ENCODE measurements at places on chromosomes 2 and 18.

- no peak for DNase-seq
Observed at GRCh38 chr2:149488706-149489440, 98.7 kb downstream of the MMADHC start.

DNA sequence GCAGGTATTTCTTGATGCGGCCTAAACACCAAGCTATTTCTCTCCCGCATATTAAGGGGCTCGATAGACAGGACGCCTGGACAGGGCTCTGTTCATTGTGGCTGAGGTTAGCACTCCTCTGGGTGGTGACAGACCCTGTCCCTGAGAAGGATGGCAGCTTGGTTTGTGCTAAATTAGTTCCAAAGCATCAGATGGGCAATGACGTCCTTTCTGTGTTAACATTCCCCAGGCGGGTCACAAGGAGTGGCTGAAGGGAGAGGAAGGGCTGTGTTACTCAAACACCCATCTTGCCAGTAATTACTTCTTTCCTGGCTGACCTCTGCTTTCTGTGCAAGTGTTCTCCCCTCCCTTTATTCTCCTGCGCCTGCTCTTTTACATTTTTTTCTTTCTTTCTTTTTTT, 75.0 kb downstream of the TMEM247 start:
- DNase-seq: no peak

DNA sequence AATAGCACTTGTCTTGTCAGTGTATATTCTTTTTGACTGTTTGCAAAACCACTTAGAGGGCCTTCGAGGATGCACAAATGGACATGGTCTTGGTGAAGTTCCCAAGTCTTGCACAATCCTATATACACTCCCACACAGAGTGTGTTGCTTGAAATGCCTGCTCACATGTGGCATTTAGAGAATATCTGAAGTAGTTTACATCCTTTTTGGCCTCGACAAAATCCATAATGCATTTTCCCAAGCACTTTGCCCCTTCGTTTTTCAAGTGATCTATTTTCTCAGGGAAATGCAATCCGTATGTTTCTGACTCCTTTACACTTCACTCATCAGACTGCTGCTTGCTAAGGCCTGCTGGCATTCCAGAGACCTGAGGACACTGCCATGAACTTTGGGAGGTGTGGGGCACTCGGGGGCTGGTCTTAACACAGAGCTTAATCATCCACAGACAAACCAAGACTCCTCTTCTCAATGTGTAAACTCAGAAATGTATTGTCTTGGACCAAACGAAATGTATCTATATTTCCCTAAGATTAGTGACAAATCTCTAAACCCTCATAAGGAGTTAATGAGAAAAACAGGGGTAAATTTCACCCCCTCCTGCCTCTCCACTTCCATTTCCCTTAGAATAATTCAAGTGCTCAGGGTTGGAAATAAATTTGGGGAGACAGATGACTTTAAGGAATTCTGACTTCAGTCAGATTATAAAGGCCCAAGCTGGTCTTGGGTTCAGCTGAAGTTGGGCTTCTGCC, 219.3 kb upstream of the APCDD1 start:
- DNase-seq: no peak

- DNase-seq: no peak
Observed at GRCh38 chr18:57705011-57705410, 83.4 kb upstream of the NARS1 start.

GRCh38 chr18:41938445-41938844, 16.6 kb upstream of the PIK3C3 start:
- no peak for DNase-seq

GRCh38 chr2:160670618-160671017, 177.0 kb upstream of the RBMS1 start:
- DNase-seq: no peak

- DNase-seq: no peak
Observed at GRCh38 chr2:187434342-187434785, 13.7 kb downstream of the CALCRL start.

GRCh38 chr2:210553373-210553772, 3.0 kb upstream of the CPS1 start:
- DNase-seq: no peak

- DNase-seq: no peak
Observed at GRCh38 chr2:2804528-2804927, 473.5 kb upstream of the MYT1L start.

- peak; percentile 17 for DNase-seq
Observed at GRCh38 chr2:157302492-157303099, 23.0 kb downstream of the ERMN start.

DNA sequence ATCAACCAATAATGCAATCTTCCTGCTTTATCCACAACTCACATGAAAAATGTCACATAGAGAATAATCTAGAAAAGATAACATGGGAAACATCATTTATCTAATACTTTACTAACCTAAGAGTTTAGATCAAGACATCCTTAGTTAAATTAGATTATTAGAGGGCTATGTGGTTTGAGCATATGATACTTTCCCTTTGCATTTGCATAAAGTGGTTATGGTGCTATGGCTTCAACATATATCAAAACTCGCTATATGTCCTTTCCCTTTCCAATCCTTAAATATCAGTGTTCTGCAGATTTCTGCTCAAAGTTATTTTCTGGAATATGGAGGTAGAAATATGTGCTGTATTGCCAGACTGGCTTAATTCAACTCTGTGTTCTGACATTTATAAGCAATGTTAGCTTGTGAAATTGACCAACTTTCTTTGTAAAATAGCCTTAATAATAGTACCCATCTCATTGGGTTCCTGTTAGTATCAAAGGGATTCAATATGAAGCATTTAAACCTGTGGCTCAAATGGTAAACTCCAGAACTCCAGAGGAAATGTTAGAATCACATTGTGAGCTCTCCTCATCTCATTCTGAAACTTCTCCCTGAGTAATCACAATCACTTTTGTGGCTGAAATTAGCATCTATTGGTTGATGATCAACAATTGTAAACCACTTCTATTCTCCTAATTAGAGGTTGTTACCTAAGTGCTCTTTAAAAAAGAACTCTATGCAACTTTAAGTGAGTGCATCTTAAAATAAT, 1089.9 kb upstream of the SLC39A10 start:
- no peak for DNase-seq

DNA sequence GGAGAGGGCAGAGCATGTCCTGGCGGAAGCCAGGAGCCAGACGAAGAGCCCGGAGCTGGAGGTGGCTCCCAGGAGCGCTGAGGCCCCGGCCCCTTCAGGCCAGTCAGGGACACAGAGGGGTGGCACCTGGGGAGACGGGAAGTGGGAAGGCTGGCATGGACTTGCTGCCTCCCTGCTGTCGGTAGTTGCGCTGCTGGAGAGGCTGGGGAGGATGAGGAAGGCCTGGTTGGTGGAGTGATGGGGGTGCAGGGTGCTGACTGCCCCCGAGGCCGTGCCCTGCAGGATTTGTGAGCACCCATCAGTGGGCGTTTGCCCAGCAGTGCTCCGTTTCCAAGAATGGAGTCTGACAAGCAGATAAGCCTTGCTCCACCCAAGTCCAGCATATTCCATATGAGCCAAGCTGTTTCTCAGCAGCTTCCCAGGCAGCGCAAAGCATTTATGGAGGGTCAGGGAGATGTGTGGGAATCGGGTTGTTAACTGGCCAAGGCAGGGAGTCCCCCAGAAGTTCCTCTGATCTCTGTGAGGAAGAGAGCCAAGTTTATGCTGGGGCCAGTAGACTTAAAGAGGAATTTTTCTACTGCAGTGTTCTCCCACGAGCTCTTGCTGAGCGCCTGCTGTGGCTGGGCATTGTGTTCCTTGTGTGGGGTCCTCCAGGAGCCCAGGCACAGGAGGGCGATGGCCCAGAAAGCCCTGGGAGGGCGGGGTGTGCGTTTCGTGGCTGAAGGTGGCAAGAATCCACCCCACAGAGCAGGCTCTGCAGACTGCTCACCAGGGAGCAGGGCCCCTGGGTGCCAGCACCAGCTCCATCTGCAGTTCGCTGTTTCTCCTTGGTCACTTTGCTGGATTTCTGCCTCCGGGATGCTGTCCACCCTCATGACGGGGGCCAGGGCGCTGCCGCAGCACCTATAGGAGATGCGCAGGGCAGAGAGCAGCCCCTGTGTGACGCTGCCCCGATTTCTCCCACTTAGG, 250.2 kb downstream of the ALPK2 start:
- DNase-seq: no peak

DNA sequence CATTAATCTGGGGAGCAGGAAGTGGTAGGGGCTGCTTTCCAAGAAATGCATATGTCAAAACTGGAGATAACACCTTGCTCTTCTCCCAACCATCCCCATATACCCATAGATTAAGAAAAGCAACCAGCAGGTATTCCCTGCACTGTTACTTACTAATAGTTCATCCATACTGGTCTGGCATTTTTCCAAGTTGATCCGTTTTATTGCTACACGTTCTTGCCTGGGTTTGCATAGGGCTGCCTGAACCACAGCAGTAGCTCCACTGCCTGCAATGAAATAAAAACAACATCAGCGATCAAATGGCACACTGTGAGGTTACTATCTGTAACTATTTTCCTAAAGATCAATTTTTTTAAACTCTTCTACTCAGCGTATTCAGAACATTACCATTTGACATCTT, 65.6 kb downstream of the STK39 start:
- DNase-seq: no peak

- DNase-seq: peak; percentile 86
Observed at GRCh38 chr2:108533832-108534583, at the start of gene LIMS1. LIMS1 (plus strand) TSS chr2:108534470; CDS start chr2:108534563, 93 bp downstream.

GRCh38 chr2:233798335-233799086, 20.4 kb downstream of the MROH2A start:
- DNase-seq: no peak

- no peak for DNase-seq
Observed at GRCh38 chr2:170375192-170375591, 197.2 kb downstream of the MYO3B start.

DNA sequence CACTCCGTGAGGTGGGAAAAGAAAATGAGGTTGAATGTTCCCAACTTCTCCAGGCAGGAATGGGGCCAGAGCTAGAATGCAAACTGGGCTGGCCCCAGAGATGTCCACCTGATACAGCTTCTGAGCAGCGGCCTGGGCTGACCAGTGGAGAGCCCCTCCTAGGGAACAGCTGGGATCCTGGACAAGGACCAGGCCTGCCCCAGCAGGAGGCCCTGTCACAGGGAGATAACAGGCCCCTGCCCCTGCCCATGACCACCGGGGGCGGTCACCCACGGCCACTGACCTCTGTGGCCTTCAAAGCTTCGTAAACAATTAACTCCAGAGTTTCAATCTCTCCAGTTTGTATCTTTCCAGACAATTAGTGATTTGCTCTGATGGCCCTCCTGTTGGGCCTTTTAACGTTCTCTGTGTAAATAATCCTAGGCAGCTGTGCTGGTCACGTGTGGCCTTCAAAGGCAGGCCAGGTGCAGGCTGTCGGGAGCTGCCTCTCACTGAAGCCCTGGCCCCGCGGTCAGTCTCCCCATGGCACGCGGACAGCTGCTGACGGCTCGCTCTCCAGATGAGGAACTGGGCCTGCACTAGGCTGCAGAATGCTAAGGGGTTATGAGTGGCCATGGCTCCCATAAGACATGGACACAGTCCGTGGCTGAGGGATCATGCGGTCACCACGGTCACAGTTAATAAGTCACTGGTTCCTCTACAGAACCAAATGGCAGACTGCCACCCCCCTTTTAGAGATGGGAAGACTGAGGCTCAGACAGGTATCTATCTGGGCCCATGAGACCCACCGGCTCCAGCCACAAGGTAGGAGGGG, 9.2 kb downstream of the HS6ST1 start:
- no peak for DNase-seq

DNA sequence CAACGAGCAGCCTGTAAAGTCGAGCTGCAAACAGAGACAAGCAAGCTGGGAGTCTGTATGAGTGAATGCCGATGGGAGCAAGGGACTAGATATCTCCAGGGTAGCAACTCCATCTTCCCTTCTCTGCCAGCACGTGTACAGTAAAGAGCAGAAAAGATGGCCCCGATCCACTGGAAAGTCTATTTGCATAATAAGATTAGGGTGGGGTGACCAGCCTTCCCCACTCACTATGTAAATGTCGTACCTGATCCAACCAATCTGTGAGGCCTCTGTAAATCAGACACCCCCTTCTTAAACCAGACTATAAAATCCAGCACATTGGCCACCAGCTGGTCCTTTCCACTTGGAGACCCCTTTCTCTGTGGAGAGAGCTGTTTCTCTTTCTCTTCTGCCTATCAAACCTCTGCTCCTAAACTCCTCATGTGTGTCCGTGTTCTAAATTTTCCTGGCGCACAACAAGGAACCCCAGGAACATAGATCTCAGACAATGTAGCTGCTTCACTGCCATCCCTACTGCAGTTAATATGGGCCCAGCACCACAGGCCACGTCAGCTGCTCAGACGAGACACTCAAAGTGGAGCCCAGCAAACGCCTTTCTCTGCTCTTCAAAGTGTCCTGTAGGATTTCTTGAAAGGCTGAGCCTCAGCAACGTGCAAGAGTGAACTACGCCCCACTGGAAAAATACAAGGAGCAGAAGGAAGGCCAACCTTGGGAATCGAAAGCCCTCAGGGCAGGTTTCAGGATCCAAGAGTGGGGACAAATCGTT, 26.1 kb downstream of the DIPK1C start:
- DNase-seq: no peak

- DNase-seq: no peak
Observed at GRCh38 chr18:23916338-23916737, 98.2 kb upstream of the TTC39C start.

DNA sequence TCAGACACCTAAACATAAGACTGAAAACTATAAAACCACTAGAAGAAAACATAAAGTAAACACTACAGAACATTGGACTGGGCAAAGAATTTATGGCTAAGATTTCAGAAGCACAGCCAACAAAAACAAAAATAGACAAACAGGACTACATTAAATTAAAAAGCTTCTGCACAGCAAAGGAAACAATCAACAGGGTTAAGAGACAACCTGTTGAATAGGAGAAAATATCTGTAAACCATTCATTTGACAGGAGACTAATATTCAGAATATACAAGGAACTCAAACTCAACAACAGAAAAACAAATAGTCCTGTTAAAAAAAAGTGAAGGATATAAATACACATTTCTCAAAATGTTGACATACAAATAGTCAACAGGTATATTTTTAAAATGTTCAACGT, 106.7 kb upstream of the FANCL start:
- no peak for DNase-seq

GRCh38 chr2:11771971-11772615, 25.7 kb downstream of the LPIN1 start:
- DNase-seq: no peak

- DNase-seq: no peak
Observed at GRCh38 chr2:168428431-168428830, 27.6 kb upstream of the CERS6 start.

All from activated CD8-positive, alpha-beta memory T cell treated with anti-CD3 and anti-CD28 coated beads, Interleukin-2, amount 50 U/mL, for 4 hours (primary cell).